Activated naive CD8-positive, alpha-beta T cell treated with anti-CD3 and anti-CD28 coated beads, Interleukin-2, amount 50 U/mL, for 16 hours (primary cell): ENCODE measurements at places on chromosomes 11 and 22.

GRCh38 chr11:625636-626268 lies 997 bp upstream of the CDHR5 start:
- DNase-seq, result no peak

DNA sequence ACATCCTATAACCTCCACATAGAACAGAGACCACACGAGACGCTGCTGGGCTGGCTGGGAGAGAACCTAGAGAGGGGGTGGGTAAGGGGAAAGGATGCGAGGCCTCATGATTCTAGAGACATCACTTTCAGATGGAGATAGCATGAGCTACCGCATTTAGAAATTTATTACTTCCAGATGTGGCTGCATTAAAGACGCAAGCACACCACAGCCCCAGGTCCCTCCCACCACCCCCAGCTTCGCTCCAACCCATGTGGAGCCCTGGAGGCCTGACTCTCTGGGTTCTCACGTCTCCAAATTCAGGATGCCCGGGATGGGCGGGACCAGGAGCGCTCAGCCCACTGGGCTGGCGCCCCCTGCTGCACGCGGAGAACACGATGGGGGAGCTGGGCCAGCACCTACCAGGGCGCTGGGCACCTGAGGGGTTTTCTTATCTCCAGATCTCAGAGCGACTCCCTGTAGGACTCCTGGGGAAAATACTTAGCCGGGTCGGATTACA lies 13.6 kb downstream of the MRPL21 start:
- DNase-seq, result no peak

GRCh38 chr11:73229321-73229895 lies 11.3 kb downstream of the P2RY2 start:
- no peak for DNase-seq

GRCh38 chr11:123698546-123699127 lies 42.8 kb downstream of the ZNF202 start:
- no peak for DNase-seq

- peak; percentile 54 for DNase-seq
These were observed 91.5 kb downstream of the CACNA1I start for GRCh38 chr22:39661842-39662685.

DNA sequence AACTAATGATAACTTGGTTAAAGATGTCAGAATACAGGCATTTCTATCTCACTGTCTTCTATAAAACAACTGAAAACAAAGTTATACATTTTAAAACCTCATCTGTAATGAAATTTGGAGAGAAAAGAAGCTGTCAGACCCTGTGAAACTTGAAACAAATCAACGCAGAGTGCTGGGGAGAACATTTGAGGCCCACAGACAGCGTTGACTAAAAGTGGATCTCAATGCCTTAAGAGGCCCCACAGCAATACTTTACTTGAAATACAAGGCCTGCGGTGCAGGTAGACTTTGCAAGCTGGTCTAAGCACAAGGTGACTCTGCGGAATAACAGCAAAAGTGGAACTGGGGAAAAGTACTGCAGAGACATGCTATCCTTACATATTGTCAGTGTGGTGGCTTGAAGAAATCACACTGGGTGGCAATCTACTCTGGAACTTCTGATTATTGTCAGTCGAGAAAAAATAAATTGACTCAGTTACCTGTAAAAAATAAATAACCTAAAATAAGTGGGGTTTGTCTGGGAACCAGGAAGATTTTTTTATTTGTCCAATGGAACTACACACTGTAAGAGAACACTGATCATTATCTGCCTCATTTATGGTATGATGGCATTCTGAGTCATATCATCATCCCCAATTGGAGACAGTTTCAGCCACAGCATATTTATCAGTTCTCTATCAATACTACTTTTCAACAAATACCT lies 138.9 kb downstream of the LUZP2 start:
- no peak for DNase-seq

GRCh38 chr11:113305440-113306336 lies 8.7 kb upstream of the TTC12 start:
- peak; percentile 13 for DNase-seq

- no peak for DNase-seq
These were observed 266.1 kb upstream of the PITPNB start for GRCh38 chr22:28185130-28185529.

- no peak for DNase-seq
These were observed 13.0 kb downstream of the TUB start for GRCh38 chr11:8093931-8094575.

- no peak for DNase-seq
These were observed 46.9 kb downstream of the C11orf71 start for GRCh38 chr11:114353443-114353842.

GRCh38 chr11:96318850-96319249 lies 24.1 kb downstream of the MAML2 start:
- no peak for DNase-seq

DNA sequence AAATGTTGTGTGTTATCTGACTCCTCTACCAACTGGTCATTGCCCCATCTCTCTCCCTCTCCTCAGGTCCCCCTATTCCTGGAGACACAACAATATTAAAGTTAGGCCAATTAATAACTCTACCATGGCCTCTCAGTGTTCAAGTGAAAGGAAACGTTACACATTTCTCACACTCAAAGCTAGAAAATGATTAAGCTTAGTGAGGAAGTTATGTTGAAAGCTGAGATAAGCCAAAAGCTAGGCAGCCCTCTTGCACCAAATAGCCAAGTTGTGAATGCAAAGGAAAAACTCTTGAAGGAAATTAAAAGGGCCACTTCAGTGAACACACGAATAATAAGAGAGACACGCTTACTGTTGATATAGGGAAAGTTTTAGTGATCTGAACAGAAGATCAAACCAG lies 6.9 kb downstream of the DLG2 start:
- no peak for DNase-seq

- DNase-seq, result no peak
These were observed 16.0 kb downstream of the OVOL1 start for GRCh38 chr11:65802841-65803240.

- DNase-seq, result no peak
These were observed 83.2 kb upstream of the PITPNB start for GRCh38 chr22:28002181-28002700.

DNA sequence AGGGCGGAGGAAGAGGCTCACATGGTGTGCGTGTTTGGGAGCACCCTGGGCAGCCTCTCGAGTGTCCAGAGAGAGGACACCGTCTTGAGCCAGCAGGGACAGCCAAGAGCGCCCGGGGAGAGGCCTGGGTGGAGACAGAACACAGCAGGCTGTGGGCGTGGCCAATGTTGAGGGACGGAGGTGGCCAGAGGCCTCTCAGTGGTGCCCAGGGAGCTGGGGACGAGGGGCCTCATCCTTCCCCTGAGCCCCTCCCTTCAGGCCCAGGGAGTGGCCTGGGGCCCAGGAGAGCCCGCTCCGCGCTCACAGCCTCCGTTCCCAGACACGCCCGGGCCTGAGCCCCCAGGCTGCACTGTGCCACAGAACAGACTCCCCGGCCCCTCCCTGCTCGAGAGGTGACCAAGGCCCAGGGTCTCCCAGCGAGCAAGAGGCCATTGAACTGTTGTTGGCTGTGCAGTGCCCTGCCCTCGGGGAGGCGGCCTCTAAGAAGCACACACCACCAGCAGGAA lies 48.4 kb downstream of the CDKN1C start:
- DNase-seq, result no peak
